AG10803 (cell line): ENCODE measurements at places on chromosomes 4 and X.

GRCh38 chrX:87621697-87622096 lies 104.1 kb downstream of the KLHL4 start:
- DNase-seq: no peak

GRCh38 chr4:6342530-6343293 lies 73.1 kb downstream of the WFS1 start:
- no peak for DNase-seq

GRCh38 chr4:142567199-142567598 lies 278.9 kb downstream of the INPP4B start:
- DNase-seq: no peak

DNA sequence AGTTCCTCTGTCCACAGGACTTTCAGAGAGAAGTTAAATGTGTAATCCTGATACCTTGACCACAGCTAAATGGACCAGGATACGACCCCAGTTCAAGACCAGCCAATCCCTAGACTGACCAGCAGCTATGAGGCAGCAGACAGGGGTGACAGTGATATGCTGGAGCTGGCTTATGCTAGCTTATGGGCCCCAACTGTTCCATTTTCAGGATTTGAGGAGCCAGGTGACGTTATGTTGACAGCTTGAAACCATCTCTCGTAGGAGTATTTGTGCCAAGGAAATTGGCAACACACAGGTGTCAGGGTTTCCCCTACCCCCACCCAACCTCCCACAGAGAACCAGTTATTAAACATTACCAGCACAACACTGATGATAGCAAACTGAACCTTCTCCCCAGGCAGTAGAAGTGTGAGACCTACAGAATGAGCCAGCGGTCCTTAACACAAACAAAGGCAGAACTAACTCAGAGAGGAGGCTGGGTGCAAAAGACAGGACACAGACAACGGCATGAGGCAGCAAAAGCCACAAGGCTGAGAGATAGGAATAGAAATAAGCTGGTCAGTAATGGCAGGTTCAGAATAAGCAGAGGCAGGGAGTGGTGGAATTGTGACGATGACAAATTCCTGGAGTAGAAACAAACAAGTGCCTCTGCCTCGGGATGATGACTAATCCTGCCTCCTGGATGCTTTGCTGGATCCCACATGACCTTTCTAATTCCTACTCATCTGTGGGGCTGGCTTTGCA lies 85.6 kb upstream of the CPEB2 start:
- peak; percentile 38 for DNase-seq

DNA sequence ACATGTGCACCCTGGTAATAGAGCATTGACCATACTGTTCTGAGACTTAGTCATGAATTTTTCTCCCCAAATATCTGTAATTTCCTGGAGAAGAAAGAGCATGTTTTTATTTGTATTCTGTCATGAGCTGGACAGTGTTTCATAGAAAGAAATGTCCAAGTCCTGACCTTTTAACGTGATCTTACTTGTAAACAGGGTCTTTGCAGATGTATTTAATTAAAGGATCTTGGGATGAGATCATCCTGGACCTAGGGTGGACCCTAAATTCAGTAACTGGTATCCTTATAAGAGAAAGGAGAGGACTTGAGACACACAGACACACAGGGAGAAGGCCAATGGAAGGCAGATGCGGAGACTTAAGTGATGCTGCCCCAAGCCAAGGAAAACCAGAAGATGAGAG lies 3.6 kb downstream of the ADGRA3 start:
- DNase-seq: no peak

- no peak for DNase-seq
These were observed 258.0 kb upstream of the EDNRA start for GRCh38 chr4:147222906-147223305.

DNA sequence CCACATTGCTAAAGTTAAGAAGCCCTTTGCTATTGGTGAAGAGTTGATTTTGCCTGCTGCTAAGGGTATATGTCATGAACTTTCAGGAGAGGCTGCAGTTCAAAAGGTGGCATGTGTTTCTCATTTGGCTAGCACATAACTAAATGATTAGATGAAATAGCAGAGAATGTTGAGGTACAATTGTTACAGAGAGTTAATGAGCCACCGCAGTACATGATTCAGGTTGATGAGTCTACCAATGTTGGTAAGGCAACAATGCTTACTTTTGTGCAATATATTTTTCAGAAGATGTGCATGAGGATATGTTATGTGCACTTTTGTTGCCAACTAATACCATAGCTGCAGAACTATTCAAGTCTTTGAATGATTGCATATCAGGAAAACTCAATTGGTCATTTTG lies 21.1 kb upstream of the CXCL2 start:
- peak; percentile 50 for DNase-seq

- no peak for DNase-seq
These were observed 53.6 kb downstream of the FIP1L1 start for GRCh38 chr4:53431052-53431451.

GRCh38 chr4:68288393-68288740 lies 42.9 kb upstream of the TMPRSS11B start:
- DNase-seq: no peak
